ENCODE measurements at places on chromosomes 7 and 10. TPM values are rescaled to one million over a fixed set of nuclear protein-coding genes. Genes with fewer than 3 reads are reported as not detected.

The NUTM2D gene
- total RNA-seq = 1.6 TPM

The HOXA3 gene
- 12.0 TPM for total RNA-seq

The PGAM2 gene
- not detected for total RNA-seq

DNA sequence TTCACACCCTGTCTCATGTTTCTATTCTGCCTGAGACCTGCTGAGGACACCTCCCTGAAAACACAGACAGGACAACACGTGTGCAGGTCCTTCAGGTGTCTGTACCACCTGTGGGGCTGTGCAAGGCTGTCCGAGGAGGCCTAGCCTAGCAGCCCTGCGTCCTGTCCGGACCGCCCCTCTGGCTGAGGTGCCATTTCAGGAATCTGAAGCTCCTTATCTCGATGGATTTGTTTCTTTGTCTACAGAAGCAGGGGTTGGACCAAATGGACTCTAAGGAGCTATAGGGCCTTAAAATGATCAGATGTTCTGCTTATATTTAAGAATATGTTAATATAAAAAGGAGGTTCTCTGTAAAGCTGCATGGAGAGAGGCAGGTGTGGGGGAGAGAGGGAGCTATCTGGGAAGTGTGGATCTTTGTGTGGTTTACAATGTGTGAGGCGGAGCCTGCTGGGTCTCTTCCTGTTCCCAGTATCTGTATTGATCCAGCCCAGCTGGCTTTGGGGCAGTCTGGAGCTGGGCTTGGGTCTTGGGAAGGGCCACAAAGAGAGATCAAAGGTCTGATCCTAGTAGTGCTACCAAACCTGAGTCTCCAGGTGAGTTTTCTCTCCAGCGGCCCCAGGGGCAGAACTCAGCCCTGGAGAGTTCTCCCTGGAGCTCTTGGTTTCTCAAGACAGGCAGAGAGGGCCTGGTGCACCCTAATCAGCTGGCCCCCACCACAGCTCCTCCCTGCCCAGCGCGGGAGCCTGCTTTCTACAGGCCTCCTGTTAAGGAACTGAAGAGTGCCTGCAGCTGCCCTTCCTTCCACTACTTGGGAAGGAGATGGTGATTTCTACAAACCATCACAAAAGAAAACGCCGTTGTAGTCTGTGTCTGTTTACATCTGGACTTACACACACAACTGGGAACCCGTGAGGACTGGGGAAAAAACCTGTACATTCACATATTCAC is 3.4 kb upstream of the MNX1 start:
- DNase-seq = no peak

GRCh38 chr7:108650467-108650866 is 80.8 kb downstream of the DNAJB9 start:
- peak; percentile 16 for DNase-seq

The CEP55 gene
- total RNA-seq = 58.9 TPM

DNA sequence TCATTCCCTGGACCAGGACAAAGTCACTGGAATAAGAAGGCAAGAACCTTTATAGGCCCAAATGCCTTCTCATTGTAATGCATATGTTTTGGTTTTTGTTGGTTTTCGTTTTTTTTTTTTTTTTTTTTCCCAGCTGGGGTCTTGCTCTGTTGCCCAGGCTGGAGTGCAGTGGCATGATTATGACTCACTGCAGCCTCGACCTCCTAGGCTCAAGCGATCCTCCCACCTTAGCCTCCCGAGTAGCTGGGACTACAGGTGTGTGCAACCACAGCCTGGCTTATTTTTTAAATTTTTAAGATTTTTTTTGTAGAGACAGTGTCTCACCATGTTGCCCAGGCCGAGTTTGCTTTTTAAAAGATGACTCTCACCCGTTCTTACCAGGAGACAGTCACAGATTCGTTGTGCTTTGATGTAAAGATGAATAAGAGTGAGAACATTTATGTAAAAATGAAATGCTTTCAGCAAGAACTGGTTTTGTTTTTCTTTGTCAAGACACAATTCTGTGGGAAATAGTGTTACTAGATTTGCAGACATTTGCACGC is 7.6 kb downstream of the IQCE start:
- no peak for DNase-seq

The CDNF gene
- 0.99 TPM for total RNA-seq

DNA sequence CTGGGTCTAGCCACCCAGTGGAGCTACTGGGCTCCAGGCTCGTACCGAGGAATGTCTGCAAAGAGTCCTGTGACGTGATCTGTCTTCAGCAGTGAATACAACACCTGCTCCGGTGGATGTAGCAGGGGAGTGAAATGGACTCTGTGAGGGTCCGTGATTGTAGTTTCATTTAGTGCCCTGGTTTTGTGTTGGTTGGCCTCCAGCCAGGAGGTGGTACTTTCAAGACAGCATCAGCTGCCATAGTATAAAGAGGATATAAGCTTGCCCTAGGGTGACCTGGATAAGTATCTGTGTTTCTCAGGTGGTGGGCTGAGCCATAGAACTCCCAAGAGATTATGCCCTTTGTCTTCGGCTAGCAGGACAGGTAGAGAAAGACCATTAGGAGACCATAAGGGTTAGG is 24.6 kb upstream of the WNT2 start:
- no peak for DNase-seq

The PARG gene
- total RNA-seq = 27.6 TPM

DNA sequence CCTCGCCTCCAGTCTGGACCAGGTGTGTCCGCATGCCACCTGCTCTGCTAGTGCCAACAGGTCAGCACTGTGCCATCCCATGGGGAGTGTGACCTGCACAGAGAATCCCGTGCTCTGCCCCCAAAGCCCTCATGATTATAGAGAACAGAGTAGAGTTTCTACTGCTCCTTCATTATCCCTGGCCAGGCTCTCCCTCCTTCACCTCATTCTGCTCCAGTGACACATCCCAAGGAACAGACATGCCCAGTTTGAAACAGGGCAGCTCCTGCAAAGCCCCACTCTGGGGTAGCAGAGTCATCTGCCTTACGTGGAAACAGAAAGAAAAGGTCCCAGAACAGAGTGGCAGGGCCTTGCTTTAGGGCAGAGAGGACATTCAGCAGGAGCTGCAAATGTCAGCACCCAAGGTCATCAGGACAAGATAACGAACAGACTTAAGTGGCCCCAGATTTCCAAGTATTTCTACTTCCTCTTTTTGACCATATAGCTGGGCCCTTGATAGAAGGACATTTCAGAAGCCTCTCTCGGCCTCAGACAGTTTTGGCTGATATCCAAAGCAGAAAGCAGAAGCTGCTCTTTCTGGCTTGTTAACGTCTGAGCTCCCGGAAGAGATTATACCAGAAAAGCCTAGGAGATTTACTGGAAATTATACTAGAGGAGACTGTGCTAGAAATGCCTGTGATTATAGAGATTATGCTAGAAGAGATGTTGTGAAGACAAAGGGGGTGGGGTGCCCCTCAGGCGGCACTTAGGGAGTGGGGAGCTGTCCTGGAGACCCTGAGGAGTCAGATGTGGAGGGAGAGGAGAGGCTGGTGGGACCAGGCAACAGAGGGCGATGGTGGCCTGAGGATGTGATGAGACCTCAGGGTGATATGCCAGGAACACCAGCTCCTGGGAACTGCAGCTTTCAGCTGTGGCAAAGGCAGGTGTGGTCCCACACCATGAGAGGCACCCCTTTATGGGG is 12.6 kb downstream of the TMEM176B start:
- DNase-seq = no peak

GRCh38 chr7:71783779-71784178 is 628.4 kb downstream of the CALN1 start:
- DNase-seq = no peak

- DNase-seq = no peak
Measured at GRCh38 chr10:517241-517830, 172.1 kb downstream of the DIP2C start.

- DNase-seq = no peak
Measured at GRCh38 chr7:129202058-129202777, 13.8 kb downstream of the SMO start.

GRCh38 chr10:65430979-65431378 is 1494.9 kb upstream of the LRRTM3 start:
- DNase-seq = no peak

The POLR2J2 gene
- 21.3 TPM for total RNA-seq

The CAMK2B gene
- total RNA-seq = 1.6 TPM

DNA sequence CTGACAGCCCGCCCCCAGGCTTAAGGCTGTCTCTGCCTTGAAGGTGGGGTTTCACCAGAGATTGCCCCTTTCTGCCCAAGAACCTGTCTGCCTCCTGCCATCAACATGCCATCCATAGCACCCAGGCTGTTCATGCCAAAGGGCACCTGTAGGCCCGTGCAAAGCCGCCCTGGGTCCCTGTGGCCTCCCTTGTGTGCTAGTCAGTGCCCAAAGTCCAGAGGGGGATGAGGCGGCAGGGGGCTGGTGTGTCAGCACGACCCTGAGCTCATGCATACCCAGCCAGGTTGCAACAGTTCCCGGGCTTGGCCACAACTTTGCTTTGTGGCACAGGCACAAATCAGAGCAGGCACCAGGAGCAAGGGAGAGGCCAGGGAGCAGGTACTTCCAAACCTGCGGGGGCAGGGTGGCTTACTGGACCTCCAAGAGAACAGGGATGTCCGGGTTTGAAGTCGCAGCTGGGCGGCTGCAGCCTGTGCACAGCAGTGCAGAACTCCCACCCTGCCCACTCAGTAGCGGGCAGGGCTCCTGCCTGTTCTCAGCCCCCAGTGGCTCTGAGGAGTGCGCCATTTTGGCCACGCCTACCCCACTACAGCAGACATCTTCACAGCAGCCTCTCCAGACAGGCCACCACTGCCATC is 671.1 kb upstream of the GRM3 start:
- DNase-seq = no peak

The ZNF33A gene
- total RNA-seq = 14.5 TPM

DNA sequence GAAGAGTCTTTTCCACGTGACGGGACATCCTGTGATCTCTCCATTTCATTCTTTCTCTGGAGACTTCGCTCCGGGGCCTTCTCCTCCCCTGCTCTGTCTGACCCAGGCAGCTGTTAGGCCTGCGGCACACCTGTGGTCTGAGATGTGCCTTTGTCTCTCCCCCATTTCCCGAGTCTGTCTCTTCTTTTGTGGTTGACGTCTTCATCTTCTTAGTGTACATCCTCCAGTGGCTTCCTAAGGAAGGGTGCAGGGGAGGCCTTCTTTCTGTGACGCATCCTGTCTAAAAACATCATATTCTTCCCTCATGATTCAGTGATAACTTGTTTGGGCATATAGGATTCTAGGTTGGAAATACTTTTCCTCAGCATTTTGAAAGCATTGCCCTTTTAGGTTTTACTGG is 17.2 kb upstream of the ATP6V0E2 start:
- DNase-seq = no peak

DNA sequence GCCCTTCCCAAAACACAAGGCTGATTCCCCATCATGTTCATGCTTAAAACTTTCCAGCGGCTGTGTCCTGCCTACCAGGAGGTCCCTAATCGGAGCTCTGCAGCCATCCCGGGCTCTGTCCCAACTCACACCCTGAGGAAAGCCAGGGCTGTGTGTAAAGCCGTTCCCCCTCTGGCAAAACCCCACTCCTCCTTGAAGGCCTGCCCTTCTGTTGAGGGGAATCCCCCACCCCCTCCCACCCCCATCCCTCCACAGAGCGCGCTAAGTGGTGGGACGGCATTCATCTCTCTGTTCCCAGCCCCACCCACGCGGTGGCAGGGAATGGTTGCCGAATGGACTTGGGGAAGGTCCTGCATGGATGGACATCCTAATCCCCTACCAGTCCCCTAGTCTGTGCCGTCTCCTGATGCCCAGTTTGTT is 667 bp upstream of the TMEM120A start:
- no peak for DNase-seq

GRCh38 chr10:78651287-78651686 is 417.5 kb upstream of the ZMIZ1 start:
- DNase-seq = no peak

DNA sequence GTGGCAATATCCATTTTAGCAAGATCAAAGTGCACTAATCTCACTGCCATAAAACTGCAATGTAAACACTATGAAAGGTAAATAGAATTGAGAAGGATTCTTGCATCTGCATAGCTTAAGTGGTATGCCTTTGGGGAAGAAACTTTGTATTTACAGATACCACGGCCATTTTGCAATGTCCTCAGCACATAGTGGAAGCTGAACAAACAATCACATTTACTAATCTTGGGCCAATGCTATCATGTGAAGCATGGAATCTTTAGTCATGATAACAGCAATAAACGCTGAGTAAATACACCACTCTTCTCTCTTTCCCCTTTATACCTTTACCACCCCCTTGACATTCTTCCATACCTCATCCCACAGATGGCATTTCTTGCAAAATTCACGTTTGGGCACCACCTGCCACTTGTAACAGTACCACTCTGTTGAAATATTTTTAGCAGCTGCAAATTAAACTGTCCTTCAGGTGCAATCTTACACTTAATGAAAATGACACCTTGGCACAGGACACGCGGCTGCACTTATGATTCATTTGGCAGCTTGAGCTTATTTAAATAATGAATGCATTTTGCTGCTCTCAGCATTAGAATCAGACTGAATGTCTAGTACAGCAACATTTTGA is 171.8 kb downstream of the SEMA3A start:
- no peak for DNase-seq

Measured in endothelial cell of umbilical vein (primary cell).